ENCODE measurements at places on chromosomes 12 and 14. TPM values are rescaled to one million over a fixed set of nuclear protein-coding genes. Genes with fewer than 3 reads are reported as not detected.

DNA sequence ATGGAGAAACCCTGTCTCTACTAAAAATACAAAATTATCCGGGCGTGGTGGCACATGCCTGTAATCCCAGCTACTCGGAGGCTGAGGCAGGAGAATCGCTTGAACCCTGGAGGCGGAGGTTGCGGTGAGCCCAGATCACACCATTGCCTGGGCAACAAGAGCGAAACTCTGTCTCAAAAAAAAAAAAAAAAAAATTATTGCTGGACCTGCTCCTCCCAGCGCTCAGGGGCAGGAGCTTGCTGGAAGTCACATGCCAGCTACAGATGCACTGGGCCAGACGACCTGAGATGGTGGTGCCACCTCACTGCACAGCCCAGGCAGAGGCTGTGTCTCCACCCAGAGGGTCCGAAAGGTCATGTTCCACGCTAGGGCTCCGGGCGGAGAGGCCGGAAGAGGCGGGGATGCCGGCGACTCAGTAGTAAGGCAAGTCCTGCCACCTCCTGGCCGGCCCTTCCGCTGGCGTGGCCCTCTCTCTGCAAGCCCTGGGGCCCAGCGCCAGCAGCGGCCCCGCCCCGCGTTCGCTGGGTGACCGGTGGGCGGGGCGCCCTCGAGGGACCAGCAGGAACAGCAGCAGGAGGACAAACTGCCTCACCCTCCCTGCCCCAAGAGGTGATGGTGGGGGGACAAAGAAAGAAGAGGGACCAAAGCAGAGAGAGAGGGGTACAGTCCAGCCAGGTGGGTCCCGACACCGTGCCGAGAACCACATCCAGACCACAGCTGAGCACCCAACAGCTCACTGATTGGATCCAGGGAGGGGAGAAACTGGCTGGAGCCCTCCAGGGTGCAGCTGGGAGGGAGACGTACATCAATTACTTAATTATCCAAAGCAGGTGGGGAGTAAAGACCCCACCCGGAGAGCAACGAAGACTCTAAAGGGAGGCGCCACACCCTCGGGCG, 3.6 kb upstream of the RHOF start:
- DNase-seq = peak; percentile 97

GRCh38 chr12:95072900-95073697, at the start of gene NR2C1:
Gene NR2C1, minus strand, starts transcription at chr12:95073618. Its CDS starts 6,234 bp downstream, at chr12:95067384.
- DNase-seq = peak; percentile 94

The RBM25 gene
- total RNA-seq = 53.2 TPM

DNA sequence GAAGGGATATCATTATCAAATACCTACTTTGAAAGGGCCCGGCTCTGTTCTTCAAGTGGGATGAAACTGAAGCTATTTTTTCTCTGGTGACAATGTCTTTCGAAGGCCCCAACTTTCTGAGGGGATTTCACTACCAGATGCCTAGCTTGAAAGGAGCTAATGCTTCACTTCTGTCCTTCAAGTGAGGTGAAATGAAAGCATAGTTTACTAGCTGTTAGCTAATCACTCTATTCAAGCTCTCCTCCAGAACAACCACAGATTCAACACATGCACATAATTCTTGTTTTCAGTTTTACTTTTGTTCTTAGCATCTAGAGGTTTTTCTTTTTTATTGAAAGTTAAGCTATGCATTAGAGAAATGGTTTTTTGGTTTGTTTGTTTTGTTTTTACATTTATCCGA, 571.4 kb downstream of the NOVA1 start:
- no peak for DNase-seq

DNA sequence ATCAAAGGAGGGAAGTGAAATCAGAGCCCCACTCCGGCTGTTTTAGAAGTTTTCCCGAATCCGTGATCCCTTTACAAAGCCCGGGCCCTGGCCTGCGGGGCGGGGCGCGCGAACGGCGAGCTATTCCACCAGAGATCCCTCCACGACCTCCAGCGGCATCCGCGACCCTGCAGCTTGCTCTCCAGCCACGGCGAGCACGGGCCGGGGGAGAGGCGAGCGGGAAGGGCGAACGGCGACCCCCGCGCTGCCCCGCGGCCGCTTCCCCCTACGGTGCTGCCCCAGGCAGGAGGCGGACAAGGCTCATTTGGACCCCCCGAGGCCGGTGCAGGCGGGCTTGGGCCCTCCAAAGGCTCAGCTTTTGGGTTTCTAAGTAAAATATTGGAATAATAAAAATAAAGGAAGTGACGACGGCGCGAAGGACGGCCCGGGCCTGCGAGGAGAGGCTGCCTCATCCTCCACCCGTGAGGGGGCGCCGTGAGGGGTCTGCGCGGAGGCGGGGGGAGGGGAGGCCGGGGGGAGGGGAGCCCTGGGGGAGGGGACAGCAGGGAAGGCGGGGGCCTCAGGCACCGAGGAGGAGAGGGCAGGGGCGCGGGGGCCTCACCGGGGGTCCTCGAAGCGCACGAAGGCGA, 613 bp downstream of the SRSF9 start:
- no peak for DNase-seq

The PRB2 gene
- total RNA-seq = not detected
